ENCODE measurements at places on chromosomes 6 and 20.

GRCh38 chr6:36120979-36121786 lies 9.1 kb upstream of the MAPK13 start:
- peak; percentile 31 for DNase-seq

DNA sequence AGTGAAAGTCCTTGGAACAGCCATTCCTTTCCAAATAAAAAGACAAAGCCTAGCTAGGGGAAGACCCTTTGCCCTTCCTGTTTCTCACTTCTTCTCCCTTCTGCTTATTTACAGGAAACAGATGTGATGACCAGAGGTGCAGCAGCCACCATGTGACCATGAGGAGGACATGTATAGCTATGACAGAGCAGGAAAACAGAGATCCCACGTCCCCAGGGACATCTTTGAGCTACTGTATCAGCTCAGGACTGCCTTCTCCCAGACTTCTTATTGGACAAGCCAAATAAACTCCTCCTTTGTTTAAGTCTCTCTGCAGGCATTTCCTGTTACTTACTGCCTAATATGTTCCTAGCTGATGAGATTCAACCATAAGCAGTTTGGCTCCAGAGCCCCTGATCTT lies 133.1 kb upstream of the MLN start:
- no peak for DNase-seq

DNA sequence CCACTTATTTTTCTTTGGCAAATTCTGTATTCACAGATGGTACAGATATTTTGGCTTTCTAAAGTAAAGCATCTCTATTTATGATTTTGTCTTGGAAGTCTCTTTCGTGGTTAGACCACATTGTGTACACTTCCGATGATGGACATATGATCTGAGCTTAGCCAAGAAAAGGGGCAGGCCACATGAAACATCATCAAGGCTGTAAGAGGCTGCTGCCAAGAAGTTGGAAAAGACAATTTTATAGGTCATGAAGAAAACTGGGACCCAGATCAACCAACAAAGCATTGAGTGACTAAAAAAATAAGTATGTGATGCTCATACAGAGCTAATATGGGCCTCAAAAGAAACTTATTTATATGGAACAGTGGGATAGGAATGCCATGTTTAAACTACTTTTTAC lies 266.4 kb downstream of the HAO1 start:
- no peak for DNase-seq

DNA sequence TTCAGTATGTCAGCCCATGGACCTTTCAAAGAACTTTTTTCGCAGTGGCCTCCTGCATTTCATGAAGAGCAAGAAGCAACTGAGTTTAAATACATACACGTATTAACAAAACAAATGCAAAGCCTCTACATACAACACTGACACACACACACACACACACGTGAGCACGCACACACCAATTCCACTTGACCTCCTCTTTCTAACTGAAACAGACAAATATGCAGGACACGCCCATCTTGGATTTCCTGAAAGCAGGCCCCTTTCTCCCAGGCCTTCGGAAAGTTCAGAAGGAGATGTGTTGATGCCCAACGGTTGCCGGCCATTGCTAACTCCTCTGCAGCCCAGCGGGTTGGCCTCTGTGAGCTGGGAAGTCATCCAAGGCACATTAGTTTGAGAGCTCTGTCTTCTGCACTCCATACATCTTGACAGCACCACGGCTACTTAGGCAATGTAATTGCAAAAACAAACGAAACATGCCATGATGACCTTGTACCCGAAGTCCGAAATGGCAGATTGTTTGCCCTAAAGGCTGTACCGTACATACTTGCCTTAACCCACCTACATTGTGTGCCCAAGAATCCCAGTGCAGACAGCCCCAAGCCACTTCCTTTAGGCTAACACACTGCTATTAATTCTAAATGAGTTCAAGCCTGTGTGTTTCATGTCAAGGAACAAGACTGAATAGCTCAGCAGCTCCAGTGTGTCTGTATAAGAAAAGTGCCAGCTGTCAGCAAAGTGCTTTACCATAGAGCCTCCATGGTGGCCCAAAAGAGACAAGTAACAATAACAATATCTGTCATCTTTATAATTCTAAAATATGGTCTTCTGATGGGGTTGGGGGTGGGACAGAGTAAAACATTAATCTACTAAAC lies 138.8 kb upstream of the RNF217 start:
- no peak for DNase-seq

DNA sequence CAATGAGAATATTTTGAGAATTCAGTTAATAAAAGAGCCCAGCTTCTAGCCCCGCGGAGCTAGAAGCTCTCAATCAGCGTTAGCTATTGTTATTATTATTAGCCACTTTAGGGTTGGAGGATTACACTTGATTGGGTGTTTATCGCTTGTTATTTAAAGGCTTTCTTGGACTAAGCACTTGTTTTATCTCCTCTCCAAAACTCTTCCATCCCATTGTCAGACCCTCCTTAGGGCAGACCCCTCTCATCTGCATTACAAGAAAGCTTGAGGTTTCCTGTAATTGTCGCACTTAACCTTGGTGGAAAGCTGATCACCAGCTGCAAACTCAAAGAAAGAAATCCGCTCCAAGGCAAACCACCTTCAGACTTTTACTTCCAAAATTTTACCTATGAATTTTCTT lies 4.8 kb downstream of the DPPA5 start:
- DNase-seq = no peak

GRCh38 chr20:2005831-2006426 lies 12.1 kb upstream of the PDYN start:
- DNase-seq = peak; percentile 21

GRCh38 chr20:33636776-33637175 lies 25.4 kb upstream of the C20orf144 start:
- no peak for DNase-seq

DNA sequence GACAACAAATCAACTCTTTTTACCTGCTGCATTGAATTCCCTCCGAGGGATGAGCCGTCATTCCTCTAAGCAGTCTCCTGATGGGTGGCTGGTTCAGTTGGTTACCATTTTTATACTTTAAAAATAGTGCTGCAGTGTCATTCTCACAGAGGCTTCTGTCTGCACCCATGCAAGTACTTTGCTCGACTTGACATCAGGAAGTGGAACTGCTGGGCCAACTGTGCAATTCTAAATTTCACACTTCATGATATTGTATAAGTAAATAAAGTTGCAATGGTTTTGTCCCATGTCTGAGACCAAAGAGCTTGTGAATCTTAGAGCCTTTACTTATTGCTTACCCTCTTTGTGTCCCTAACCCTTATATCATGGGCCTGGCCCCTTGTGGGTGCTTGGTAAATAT lies 2.5 kb downstream of the BTN3A1 start:
- DNase-seq = no peak

DNA sequence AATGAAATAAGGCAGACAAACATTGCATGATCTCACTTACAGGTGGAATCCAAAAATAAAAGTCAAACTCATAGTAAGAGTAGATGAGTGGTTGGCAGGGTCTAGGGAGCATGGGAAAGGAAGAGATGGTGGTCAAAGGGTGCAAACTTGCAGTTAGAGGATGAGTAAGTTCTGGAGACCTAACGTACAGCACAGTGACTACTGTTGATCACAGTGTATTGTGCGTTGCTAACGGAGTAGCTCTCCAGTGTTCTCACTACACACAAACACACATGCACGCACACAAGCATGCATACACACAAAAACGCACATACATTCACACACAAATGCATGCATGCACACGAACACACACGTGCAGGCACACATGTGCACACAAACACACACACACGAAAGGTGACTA lies 54.9 kb downstream of the LY86 start:
- no peak for DNase-seq

GRCh38 chr20:41222296-41222695 lies 85.0 kb downstream of the PLCG1 start:
- DNase-seq = no peak

DNA sequence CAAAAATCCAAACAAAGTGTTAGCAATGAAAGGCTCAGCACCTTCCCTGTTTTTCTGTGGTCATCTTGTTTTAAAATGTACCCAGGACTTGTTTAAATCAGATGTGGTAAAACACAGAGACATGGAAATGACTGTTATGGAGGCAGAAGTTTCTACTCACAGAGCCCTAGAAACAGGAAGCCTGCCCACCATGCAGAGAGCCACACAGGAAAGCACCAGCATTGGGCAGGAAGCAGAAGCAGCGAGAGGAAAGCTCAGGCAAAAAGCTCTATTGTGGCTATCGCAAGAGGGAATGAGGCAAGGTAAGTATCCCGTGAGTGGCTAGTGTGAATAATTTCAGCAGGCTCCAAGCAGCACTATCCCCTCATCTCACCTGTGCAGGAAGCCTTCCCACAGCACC lies 42.8 kb downstream of the GPR6 start:
- no peak for DNase-seq

GRCh38 chr6:21586300-21586699 lies 7.3 kb upstream of the SOX4 start:
- no peak for DNase-seq

DNA sequence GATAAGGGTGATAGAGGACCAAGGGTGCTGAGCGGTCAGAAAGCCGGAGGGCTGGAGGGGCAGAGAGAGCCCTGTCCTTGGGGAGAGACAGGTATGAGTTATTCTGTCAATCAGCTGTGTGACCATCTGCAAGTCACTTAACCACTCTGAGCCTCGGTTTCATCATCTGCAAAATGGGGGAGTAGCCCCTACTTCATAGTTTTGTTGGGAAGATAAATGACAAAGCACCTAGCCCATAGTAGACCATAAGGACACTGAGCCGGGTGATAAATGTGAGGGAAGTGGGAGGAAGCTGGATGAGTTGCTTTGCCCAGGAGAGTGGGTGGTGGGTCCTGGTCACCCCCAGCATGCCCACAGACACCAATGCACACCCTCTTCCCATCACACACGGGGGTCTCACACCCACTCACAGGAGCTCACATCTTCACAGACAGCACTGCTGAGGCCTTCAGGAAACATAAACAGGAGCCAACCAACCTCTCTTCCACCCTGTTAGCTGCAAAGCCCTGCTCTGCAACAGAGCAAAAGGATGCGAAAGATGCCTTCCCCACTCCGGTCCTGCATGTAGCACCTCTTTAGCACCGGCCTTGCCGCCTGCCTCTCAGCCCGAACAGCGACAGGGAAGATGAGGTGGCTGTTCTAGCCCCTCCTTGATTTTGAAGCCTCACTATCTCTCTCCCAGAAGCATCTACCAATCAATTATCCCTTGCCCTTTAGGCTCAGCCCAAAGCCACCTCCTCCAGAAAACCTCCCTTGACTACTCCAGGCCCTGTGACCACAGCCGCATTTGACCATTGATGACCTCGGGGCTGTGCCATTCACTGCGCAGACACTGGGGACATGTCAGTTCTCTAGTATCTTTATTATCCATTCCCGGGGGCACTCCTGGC lies 18.9 kb downstream of the SPDEF start:
- no peak for DNase-seq

- no peak for DNase-seq
Measured at GRCh38 chr6:35061651-35062410, 79.3 kb downstream of the TCP11 start.

- no peak for DNase-seq
Measured at GRCh38 chr6:9936551-9936950, 478.3 kb downstream of the TFAP2A start.

- no peak for DNase-seq
Measured at GRCh38 chr20:59064214-59064722, 21.7 kb upstream of the PRELID3B start.

DNA sequence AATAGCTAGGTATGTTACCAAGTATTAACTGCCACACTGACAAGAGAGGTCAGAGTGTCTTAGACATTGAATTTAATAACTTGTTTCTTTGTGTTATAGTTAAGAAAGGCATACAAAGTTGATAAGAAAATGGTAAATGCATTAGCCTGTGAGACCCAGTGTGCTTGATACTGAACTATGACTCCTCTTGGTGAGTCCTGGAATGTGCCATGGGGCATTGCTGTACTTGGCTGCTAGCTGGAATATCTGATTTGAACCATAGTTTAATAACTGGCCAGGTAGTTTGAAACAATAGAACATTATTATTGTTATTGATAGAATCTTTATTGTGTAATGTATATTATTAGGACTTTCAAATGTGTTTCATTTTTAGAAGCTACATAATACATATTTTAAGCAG lies 70.0 kb downstream of the ZFAND3 start:
- DNase-seq = no peak

GRCh38 chr6:161395716-161396231 lies 121.9 kb upstream of the AGPAT4 start:
- DNase-seq = no peak

DNA sequence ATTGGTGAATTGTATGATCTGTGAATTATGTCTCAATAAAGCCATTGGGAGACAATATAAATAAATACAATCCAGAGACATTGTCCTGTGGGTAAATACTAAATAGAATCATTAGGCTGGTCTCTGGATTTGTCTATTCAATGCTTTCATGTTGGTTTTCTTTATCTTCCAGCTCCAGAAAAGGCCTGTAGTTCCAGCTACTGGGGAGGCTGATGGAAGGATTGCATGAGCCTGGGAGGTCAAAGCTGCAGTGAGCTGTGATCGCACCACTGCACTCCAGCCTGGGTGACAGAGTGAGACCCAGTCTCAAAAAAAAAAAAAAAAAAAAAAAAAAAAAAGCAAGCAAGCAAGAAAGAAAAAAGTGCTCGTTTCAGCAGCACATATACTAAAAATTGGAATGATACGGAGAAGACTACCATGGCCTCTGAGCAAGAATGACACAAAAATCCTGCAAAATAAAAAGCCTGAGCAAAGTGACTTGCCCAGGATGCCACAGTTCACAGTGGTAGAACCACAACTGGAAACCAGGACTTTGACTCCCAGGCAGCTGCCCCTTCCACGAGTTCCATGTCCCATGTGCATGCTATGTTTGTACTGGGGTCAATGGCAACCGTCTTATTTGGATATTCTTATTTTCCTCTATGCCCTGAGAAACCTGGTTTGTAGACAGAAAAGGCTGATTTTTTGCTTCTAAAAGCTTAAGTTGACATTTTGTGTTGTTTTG lies 33.6 kb upstream of the GMPR start:
- no peak for DNase-seq

DNA sequence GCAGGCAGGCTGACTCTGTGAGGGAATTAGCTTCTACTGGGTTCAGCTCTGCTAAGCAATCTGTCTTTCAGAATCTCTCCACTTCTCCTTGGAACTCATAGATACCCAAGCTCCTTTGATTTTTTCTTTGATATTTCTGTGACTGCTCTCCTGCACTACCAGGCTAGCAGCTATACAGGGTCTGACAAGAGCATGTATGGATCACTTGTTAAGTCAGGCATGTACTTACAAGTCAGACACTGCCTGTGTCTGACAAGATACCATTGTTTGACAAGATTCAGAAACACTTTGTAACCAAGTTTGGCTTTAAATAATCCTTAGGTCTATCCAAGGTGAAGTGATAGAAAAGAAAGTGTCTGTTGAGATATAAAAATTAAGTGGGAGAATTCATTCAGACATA lies 79.5 kb downstream of the SESN1 start:
- DNase-seq = no peak

DNA sequence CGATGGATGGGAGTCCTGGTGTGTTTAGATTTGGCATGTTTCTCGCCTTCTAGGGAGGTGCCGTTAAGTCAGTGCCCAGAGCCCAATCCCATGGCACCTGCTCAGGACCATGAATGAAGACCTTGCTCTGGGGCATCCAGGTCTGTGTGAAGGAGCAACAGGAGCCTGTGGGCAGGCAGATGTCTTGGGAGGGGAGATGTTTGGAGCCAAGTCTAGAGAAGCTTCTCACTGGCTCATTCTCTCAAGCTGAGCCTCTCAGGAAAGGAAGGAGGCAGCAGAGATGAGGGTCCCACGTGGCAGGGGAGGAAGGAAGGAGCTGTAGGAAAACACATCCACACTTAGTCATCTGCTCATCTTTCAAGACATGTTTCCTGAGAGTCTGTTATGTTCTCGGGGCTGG lies 9.5 kb upstream of the SIRPB1 start:
- DNase-seq = no peak
